ENCODE measurements at places on chromosomes 7 and 10.

DNA sequence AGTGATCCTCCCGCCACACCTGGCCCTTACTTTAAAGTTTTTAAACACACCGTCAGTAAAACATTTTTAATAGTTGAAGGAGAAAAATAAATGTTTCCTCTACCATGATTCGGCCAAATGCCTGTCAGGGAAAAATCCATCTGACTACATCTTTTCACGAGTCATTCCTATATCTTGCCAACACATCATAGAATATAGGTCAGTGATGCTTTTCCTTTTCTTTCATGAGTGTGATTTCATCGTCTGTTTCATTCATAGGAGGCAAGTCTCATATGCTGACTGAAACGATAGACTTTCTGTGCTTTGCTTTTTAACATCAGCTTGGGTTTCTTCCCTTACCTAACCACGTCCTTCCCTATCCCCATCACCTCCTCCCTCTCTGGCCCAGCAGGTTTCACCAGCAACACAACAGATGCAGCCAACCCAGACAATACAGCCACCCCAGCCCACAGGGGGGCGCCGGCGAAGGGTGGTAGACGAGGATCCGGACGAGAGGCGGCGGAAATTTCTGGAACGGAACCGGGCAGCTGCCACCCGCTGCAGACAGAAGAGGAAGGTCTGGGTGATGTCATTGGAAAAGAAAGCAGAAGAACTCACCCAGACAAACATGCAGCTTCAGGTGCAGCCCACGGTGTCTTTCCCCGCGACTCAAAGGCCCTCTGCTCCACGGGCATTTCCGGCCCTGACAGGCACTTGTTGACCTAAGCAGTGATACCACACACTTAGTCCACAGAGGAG, 149.2 kb downstream of the TRIL start:
- DNase-seq = peak; percentile 34

- DNase-seq = peak; percentile 91
Observed at GRCh38 chr10:125016611-125017202, 74.8 kb downstream of the ZRANB1 start.

- no peak for DNase-seq
Observed at GRCh38 chr7:23593706-23594105, 3.5 kb upstream of the CCDC126 start.

DNA sequence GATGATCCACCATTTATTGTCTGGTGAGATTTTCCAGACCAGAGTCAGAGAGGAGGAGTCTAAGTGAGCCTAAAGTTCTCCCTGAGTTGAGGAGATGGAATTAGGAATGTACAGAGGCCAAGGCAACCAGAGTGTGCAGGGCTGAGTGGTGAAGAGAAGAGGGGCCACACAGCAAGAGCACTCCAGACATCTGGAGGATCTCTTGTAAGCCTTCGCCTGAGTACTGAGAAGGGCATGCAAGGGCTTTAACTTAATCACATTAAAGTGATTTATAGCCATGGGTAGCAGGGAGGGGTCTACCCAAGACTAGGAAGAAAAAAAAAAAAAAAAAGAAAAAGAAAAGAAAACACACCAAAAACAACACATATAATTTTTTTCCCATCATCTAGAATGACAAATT, 1190.4 kb downstream of the GATA3 start:
- DNase-seq = no peak

DNA sequence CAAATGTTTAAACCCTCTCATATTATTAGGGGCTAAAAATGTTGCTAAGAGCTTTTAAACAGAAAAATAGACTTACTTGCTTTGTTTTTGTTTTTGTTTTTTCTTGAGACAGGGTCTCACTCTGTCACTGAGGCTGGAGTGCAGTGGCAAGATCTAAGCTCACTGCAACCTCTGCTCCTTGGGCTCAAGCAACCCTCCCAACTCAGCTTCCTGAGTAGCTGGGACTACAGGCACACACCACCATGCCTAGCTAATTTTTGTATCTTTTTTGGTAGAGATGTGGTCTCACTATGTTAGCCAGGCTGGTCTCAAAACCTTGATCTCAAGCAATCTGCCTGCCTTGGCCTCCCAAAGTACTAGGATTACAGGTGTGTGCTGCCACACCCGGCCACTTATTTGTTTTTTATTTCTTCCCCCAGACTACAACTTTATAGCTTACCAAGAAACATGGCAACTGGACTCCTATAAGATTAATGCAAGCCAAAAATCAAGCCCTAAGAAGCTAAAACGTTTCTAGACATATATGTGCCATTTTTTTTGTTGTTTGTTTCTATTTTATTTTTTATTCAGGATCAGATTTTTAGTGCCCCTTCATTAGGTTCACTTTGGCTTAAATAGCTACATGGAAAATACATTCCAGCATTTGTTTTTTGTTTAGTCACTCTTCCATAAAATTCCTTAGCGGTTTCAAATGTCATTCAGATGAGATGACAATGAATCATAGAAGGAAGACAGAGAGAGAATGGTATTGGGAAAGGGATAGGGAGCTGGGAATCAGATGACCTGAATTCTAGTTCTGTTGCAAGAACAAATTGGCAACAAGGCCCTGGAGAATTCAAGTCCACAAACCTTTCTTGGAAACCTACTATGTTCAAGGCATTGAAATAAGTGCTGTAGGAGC, 163.4 kb upstream of the MKLN1 start:
- DNase-seq = no peak

DNA sequence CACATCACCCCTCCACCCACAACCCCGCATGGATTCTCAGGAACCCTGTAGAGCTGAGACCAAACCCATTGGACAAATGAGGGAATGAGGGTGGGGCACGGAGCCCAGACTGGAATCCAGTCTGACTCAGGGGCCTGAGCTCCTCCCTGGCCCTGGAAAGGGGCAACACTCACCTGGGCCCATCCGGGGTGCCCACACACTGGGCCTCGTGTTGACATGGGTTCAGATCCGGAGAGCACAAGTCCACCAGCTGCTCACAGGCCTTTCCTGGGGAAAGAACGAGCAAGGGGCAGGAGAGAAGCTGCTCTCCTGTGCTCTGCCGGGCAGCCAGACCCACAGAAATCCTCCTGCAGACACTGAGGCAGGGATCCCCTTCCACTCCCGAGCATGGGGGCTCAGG, 172.2 kb downstream of the SLIT1 start:
- DNase-seq = no peak

DNA sequence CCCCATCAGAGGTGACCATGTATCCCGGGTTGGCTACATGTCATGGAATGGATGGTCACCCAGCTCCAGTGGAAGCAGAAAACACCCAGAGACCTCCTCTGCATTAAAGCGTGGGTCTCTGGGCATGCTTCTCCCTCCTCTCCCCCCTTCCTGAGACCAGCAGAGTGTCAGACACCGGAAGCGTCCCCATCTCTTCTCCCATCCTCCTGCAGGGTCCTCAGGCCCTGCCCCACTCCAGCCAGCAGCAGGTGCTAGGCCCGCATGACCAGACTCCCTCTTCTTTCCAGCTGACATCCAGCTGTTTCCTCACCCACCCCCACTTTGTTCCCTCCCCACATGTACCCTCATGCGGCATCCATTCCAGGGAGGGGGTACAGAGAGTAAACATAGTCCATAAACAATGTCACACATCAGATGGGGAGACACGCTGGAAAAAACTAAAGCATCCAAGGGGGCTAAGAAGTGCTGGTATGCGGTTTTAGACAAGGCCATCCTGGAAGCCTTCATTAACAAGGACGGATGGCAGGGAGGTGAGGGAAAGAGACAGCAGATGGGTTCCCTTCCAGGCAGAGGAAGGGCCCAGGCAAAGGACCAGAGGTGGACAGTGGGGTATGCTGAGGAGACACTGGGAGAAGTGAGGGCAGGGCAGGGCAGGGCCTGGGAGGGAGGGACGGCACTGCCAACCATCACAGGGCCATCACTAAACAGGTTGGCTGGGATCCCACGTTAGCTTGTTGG, 12.5 kb upstream of the SLC18A3 start:
- no peak for DNase-seq

DNA sequence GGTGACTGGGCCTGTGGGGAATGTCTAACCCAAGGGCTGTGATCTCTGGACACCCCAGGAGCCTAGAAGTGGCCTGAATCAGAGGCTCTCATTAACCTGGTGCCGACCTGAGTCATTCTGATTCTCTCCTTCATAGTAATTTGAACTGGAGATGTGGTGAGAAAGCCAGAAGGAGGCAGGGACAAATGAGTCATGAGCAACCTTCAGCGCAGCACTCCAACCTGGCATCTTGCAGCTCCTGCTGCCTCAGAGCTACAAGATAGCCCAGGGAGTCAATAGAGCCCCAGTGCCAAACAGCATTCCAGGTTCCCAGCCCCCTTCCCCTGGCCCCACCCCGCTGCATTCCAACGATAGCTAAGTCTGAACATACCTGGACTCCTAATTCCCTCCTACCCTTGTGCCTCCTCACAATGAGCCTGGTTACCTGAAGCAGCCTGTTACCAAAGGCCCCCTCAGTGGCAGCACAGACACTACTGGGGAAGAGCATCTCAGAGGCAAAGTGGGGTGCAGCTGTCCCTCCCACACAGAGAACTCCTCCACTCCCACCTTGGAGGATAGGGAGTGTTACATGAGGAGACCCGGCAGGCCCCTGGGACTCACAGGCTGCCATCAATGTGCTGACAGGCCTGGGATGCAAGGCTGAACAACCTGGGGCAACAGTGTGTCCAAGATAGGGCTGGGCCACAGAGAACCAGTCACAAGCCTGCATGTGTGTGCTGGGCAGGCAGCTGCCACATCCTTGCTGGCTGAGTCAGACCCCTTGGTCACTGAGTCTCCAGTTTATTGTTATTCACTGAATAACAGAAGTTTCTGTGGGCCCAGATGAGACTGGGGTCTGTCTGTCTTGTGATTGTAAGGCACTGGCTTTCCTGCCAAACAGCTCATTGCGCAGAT, 76.8 kb upstream of the LEP start:
- DNase-seq = no peak

GRCh38 chr10:59075576-59075975, 100.9 kb upstream of the PHYHIPL start:
- DNase-seq = no peak

DNA sequence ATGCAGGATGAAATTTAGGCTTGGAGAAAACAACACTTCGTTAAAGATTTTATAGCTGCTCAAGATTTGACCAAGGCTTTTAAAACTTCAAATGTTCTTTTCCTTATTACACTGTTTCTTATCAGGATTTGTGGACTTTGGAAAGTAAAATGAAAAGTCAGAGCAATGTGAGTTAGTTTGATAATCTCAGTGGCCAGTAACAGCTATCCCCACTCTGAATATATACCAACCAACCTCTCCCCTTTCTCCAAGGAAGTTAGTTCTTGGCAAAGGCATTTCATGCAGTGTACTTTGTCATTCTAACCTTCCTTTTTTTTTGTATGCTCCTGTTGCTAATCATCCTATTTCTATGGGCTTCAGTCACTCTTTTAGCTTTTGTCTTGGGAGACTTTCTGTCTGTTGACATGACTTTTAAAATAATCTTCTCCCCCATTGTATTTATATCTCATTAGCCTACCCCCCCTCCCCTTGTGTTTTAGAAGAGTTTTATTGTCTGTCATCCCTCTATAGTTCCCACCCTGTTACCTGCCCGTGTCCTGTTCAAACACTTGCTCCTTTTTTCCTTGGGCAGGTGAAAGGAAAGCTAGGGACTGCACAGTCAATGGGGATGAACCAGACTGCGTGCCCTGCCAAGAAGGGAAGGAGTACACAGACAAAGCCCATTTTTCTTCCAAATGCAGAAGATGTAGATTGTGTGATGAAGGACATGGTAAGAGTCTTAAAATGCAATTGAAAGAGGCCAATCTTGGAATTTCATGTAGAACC, 16.7 kb downstream of the FAS start:
- DNase-seq = no peak

DNA sequence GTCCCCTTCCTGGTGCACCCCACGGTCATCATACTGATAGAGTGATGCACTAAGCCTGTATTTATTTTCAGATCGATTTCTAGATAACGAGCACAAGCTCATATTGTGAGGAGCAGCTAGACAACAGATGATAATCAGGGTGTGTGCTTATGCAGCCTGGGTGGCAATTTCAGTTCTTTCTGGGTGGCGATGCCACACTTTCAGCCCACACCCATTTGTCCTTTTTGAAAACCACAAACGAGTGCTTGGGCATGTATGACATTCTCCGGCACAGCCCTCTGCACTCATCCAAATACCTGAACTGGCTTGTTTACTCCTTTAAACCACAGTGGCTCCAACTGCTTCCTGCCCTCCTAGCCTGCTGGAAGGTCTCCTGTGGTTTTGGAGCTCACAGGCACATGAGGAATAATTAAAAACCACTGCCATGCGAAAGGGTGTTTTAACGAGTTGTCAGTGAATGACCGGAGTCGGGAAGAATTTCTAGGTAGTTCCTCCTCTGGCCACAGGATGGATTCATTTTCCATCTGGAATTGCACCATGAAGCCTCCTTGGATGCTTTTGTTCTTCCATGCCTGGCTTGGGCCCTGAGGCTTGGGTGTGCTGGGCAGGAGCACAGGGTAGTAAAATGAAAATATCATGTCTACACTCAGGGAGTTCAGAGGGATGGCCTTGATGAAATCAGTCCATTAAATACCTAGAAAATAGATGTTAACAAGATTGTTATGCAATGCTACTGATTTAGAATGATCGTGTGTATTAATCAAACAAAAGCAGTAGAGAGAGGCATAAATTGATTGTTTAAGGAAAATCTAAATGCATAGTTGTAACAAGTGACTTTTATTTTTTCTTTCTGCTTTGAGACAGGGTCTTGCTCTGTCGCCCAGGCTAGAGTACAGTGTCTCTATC, 52.4 kb upstream of the ITGB1 start:
- DNase-seq = peak; percentile 46

GRCh38 chr10:132671228-132672154, 114.5 kb downstream of the NKX6-2 start:
- no peak for DNase-seq

DNA sequence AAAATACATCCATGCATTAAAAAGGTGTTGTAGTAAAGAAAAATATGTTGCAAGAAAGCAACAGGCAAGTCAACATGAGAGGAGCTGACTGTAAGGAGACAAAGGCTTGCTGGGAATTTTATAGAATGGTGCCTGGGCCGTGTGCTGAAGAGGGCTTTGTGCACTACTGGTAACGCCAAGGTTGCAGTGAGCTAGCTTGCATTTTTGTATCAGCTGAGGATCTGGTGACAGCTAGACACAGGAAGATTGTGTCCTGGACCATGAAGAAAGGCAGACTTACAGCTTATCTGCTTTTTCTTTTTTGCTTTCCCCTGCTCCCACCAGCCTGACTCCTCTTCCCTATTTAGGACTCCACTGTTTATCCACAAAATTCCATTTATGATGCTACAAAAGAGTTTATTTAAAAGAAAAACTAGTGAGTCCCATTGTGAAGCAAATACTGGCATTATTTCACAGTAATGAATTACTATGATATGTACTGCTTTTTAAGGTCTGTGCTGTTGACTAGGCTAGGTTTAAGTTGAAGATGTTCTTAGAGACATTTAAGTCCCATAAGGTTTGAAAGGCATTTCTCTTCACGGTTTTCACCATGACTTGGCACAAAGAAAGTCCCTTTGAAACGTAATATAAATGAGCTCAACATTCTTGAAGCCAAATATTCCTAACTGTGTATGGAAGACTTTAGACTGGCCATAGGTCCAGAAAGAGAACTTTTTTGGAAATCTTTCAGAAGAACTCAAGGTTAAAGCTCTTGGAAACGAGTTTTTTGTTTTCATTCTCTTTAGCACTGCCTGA, 88.6 kb downstream of the SEC23IP start:
- DNase-seq = peak; percentile 81
